Neural progenitor cell (in vitro differentiated cells): ENCODE measurements at places on chromosomes 11 and 22.

DNA sequence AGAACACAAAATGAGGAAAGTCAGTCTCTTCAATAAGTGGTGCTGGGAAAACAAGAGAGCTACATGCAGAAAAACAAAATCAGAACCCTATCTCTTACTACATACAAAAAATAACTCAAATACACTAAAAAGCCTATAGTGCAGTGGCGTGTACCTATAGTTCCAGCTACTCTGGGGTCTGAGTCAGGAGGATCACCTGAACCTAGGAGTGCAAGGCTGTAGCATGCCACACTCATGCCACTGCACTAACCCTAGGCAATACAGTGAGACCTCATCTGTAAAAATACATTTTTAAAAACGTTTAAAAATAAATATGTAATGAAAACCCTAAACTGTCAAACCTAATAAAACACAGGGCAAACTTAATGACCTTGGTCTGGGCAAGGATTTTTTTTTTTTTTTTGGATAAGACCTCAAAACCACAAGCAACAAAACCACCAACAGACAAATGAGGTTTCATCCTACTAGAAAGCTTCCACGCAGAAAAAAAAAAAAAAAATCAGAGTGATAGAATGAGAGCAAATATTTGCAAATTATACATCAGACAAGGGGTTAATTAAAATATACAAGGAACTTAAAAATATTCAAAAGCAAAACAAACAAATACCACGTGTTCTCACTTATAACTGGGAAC, 35.2 kb downstream of the XKR3 start:
- no peaks in the 10 kb centered on the region for H3K4me1 ChIP-seq
- H3K36me3 ChIP-seq: no peaks in the 10 kb centered on the region
- H3K4me3 ChIP-seq: no peak overlapping the region
- DNase-seq: no peak

GRCh38 chr22:37930952-37931440, 22.4 kb downstream of the C22orf23 start:
- H3K27ac ChIP-seq: no peak overlapping the region
- no peaks in the 10 kb centered on the region for H3K27me3 ChIP-seq
- H3K36me3 ChIP-seq: no peaks in the 10 kb centered on the region
- no peaks in the 10 kb centered on the region for H3K4me1 ChIP-seq

DNA sequence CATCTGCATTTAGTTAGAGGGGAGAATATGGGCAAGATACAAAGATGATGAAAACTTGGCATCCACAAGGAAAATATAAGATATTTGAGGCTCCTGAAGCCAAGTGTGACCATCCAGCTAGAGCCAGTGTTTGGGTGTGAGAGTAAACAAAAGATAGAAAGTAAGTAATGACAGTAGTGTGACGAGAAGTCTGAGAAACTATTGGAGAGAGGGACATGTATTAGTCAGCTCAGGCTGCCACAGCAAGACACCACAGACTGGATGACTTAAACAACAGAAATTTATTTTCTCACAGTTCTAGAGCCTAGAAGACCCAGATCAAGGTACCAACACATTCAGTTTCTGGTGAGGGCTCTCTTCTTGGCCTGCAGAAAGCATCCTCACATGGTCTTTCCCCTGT, 6.4 kb upstream of the CCKBR start:
- no peak for DNase-seq
- H3K27ac ChIP-seq: no peak overlapping the region
- no peak overlapping the region for H3K4me3 ChIP-seq
- H3K4me1 ChIP-seq: peaks cover 10% of the 10 kb centered on the region
- no peaks in the 10 kb centered on the region for H3K36me3 ChIP-seq

- no peak for DNase-seq
- H3K27ac ChIP-seq: no peak overlapping the region
- no peaks in the 10 kb centered on the region for H3K27me3 ChIP-seq
- no peak overlapping the region for H3K4me3 ChIP-seq
- no peaks in the 10 kb centered on the region for H3K36me3 ChIP-seq
Observed at GRCh38 chr11:83312430-83312829, 26.3 kb upstream of the CCDC90B start.

GRCh38 chr11:14908214-14908880, 16.3 kb upstream of the CYP2R1 start:
- H3K4me3 ChIP-seq: no peak overlapping the region
- peak; percentile 61 for DNase-seq
- H3K4me1 ChIP-seq: no peaks in the 10 kb centered on the region
- no peak overlapping the region for H3K27ac ChIP-seq
